ENCODE measurements at places on chromosomes 3 and 15.

DNA sequence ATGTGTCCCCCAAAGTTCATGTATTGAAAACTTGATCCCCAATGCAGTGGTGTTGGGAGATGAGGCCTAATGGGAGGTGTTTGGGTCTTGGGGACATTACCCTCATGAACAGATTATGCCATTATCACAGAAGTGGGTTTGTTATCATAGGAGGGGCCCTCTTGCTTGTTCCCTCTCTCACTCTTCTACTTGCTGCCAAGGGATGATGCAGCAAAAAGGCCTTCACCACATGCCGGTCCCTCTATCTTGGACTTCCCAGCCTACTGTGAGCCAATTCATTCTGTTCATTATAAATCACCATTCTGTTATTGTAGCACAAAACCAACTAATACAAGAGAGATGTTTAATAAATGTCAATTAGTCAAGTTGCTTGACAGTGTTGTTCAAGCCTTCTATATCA is 47.2 kb downstream of the FAM227B start:
- DNase-seq: no peak

DNA sequence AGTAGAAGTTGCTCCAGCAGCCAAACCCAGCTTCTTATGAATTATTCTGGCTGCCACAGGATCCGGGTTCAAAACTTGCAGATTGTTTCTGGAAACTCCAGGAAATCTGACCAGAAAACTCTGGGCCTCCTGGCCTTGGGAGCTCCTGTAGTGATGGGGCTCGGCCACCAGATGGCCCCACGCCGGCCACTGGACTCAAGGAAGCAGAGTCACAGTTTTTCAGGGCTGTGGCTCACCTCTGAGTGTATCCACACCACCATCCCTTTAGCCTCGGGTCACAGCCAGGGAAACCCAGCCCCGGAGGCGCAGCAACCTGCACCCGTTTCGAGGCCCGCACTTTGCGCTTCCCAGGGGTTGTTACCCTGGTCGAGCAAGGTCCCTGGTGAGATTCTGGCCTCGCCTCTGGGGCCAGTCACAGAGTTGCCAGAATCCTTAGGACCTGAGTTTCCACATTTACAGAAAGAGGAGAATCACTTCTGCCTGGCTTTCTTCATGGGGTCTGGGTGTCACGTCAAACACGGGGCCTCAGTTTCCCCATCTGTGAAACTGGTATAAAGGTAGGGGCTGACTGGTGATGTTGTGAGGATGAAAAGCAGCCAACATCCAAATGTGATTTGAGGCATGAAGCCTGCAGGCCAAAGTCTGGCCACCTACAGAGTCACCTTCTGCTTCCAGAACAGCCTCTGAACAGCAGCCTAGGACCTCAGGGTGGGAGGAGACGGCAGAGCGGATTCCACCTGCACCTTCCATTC is 53.5 kb upstream of the LCTL start:
- DNase-seq: peak; percentile 4

DNA sequence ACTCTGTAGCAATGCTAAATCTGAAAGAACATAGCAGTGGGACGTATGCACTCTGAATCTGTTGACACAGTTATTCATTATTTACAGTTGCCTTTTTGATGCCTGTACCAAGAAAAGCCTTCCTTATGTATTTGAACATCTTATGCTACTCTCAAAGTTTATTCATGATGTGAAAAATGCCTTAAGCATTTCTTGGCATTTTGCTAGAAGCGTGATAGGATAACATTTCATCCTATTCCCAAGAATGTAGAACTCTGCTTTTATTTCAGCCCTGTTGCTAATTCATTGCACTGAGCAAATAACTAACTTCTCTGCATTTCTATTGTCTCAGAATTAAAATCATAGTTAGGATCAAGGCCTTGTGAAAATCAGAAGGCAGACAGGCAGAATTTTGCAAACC is 105.5 kb downstream of the STRIT1 start:
- DNase-seq: no peak

- DNase-seq: no peak
Observed at GRCh38 chr3:53531749-53532148, 37.3 kb downstream of the CACNA1D start.

GRCh38 chr15:98853161-98853560 is 154.4 kb downstream of the PGPEP1L start:
- DNase-seq: peak; percentile 74

DNA sequence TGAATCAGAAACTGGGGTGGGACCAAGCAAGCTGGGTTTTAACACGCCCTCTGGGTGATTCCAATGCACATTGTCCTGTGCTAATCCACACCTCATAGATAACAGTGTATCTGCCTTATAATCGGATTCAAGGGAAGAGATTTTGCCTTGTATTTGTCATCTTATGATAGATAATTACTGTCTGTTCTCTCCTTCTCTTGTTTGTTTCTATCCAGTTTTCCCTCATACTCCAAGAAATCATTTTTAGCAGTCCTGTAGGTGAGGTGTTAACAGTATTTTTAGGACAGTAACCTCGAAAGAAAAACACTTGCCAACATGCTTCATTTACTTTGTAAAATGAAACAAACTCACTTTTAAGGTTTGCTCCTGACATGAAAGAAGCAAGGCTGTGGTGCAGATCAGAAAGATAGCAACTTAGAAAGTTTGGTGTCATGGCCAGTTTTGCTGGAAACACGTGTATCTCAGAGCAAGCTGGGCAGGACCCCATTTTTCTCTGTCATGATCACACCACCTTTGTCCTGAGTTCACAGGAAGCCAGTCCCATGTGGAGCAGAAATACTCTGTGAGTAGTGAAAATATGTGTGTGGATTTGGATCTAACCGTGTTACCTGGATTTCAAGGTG is 72.6 kb downstream of the TRAK1 start:
- no peak for DNase-seq

Data from NCI-H1694 treated with DMSO at 0.1 percent for 48 hours (cell line).